Trophoblast cell (in vitro differentiated cells and primary cell): ENCODE measurements at places on chromosomes 16 and 17.
A peak's percentile ranks its signal among the peaks of the same experiment; 100 is the strongest.

GRCh38 chr17:74736513-74737298, at the start of gene RAB37:
Gene RAB37, plus strand, starts transcription at chr17:74737256. Its CDS starts 17 bp downstream, at chr17:74737273.
- H3K27ac ChIP-seq, result no peak within 1 kb of the TSS
- H3K27me3 ChIP-seq, result peaks cover 18% of the 10 kb centered on the region
- DNase-seq, result no peak
- H3K4me1 ChIP-seq, result peaks cover 11% of the 10 kb centered on the region
- H3K36me3 ChIP-seq, result no peaks in the 10 kb centered on the region
- peak within 1 kb of the TSS; percentile 45 for H3K4me3 ChIP-seq

GRCh38 chr17:20206068-20206467, 196.9 kb downstream of the SPECC1 start:
- no peak overlapping the region for H3K27ac ChIP-seq
- H3K36me3 ChIP-seq, result peaks cover 23% of the 10 kb centered on the region
- H3K4me3 ChIP-seq, result no peak overlapping the region
- DNase-seq, result no peak

DNA sequence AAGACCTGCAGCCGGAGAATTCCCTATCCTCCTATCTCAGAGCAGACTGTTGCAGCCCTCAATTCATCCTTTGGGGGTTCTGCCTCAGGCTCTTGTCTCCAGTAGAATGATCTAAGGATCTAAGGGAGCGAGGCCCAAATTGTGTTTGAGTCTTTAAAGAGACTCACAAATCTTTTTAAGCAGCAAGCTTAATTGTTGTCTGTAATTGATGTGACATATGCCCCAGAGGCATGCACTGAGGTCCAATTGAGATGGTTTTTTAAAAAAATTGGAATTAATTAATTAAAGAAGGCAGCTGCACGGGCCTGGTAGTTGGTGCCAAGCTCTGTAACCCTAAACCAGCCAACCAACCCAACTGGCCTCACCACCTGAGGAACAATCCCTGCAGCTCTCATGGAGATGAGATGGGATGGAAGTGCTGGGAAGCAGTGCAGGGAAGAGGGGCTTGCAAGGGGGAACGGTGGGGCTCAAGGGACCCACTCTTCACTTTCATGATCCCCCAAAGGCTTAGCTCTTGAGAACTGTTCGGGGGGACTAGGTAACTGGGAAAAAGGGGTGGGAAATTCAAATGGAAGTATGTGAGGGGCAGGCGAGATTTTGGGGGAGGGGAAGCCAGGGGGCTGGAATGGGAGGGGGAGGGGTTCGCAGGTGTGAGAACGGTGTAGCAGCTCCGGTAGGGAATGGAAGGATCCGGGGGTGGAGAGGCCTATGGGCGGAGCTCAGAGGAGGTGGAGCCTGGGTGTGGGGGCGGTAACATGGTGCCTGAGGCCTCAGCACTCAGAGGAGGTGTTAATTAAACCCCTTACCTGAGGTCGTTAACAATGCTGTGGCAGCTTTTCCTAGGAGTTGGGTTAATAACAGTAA, 9.2 kb upstream of the ZNF652 start:
- no peaks in the 10 kb centered on the region for H3K4me1 ChIP-seq
- H3K27me3 ChIP-seq, result no peaks in the 10 kb centered on the region
- H3K36me3 ChIP-seq, result no peaks in the 10 kb centered on the region
- H3K27ac ChIP-seq, result no peak overlapping the region
- no peak overlapping the region for H3K4me3 ChIP-seq

DNA sequence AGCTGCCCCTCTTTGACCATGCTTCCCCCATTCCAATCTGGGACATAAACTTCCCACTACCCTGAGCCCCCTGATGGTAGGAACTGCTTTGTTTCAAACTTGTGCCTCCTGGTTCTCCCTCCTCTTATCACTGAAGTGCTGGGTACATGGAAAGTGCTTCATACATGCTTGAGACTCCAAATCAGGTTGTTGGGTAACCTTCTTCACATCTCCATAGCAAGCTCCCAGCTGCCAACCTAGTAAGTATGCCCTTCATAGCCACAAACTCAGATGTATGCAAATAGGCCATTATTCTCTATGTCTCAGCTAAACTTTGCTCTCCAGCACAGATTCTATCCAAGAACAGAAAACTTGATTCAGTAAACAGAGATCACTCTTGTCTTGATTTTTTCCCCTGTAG, 310.6 kb upstream of the IRX3 start:
- H3K4me3 ChIP-seq, result no peak overlapping the region
- H3K4me1 ChIP-seq, result no peaks in the 10 kb centered on the region
- DNase-seq, result no peak
- H3K27ac ChIP-seq, result no peak overlapping the region
- no peaks in the 10 kb centered on the region for H3K27me3 ChIP-seq

DNA sequence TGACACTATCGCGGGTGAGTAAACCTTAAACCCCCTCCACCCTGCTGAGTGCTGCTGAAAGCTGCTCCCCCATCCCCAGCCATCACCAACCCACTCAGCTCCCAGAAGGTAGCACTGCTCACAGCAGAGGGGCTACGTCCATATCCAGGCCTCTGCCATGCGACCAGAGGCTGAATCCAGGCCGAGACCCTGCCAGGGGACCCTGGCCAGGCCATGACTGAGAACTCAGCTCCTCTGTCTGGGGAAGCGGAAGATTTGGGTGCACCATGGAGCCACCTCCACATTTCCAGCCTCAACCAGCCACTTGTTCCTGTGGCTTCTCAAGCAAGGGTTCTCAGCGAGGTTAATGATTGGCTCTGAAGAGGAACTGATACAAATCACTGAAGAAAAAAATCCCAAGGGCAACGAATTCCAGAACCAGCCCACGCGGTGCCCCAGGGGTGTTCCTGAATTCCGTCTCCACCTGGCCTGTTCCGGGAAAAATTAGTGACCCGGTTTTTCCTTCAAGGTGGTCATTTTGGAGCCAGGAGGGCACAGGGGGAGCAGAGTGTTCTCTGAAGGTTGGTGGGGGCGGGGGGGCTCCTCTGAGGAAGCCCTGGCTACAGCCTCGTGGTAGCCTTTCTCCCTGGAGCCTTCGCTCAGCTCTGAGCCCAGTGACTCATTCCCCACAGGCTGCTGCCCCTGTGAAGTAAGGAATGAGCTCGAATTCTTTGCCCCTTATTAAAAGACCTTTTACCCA, 9.3 kb upstream of the SLC16A5 start:
- no peak overlapping the region for H3K4me3 ChIP-seq
- H3K27ac ChIP-seq, result peak overlapping the region; percentile 37
- H3K27me3 ChIP-seq, result no peaks in the 10 kb centered on the region

DNA sequence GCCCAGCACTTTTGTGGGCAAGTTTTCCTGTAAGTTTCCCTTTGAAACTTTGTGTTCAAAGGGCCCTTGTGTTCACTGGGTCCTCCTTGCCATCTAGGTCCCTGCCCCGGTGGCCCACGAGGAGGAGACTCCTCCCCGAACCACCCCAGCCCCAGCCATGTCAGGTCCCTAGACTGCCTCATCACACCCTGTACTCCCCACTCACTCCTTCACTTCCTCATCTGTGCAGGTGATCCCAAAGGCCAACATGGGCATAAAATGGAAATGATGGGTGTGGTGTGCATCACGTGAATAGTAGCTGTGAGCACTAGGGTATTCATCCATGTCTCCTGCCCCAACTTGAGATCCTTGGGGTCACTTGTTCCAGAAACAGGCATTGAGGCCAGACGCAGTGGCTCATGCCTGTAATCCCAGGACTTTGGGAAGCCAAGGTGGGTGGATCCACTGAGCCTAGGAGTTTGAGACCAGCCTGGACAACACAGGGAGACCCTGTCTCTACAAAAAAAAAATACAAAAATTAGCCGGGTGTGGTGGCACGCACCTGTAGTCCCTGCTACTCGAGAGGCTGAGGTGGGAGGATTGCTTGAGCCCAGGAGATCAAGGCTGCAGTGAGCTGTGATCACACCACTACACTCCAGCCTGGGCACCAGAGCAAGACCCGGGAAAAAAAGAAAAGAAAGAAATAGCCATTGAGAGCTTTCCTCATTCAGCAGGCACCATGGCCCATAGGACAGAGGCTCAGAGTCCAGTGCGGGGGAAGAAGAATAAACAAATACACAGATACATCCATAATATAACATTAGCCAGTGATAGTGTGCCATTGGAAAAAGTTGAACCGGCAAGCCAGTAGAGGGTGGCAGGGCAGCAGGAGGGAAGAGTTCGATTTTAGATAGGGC, 74.5 kb downstream of the KATNIP start:
- no peak for DNase-seq
- no peak overlapping the region for H3K27ac ChIP-seq
- H3K4me1 ChIP-seq, result no peaks in the 10 kb centered on the region

GRCh38 chr17:80751946-80752581, 207.4 kb downstream of the RPTOR start:
- H3K36me3 ChIP-seq, result peaks cover 5% of the 10 kb centered on the region
- H3K4me3 ChIP-seq, result no peak overlapping the region
- H3K4me1 ChIP-seq, result peaks cover 15% of the 10 kb centered on the region
- H3K27ac ChIP-seq, result peak overlapping the region; percentile 45
- no peaks in the 10 kb centered on the region for H3K27me3 ChIP-seq
- DNase-seq, result no peak

- H3K27me3 ChIP-seq, result no peaks in the 10 kb centered on the region
- H3K27ac ChIP-seq, result no peak overlapping the region
- no peaks in the 10 kb centered on the region for H3K4me1 ChIP-seq
- H3K4me3 ChIP-seq, result no peak overlapping the region
- DNase-seq, result no peak
- no peaks in the 10 kb centered on the region for H3K36me3 ChIP-seq
Measured at GRCh38 chr16:82751020-82751419, 124.3 kb downstream of the CDH13 start.

- no peaks in the 10 kb centered on the region for H3K27me3 ChIP-seq
- DNase-seq, result no peak
- H3K27ac ChIP-seq, result no peak overlapping the region
Measured at GRCh38 chr17:78922816-78923498, 2.2 kb downstream of the TIMP2 start.

DNA sequence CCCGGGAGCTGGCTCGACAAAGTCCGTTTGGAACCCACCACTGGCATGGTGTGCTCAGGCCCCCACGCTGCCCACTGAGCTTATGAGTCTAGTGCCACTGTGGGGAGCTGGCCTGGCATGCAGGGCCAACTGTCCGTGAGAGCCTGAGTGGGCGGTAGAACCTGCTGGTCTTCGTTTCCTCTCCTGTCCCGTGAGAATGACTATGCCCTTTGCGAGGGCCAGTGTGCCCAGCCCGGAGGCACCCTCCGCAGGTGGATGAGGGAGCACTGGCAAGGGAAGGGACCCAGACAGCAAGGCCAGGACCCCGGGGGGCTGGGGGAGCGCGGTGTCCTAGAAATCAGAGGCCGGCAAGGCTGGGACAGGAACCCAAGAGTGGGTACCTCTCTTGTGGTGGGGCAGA, 3.2 kb downstream of the BAIAP3 start:
- H3K36me3 ChIP-seq, result no peaks in the 10 kb centered on the region
- H3K27me3 ChIP-seq, result peaks cover 39% of the 10 kb centered on the region
- no peak overlapping the region for H3K27ac ChIP-seq
- DNase-seq, result no peak
- no peak overlapping the region for H3K4me3 ChIP-seq

GRCh38 chr16:81710044-81710443, 69.0 kb upstream of the PLCG2 start:
- peaks cover 42% of the 10 kb centered on the region for H3K36me3 ChIP-seq
- H3K4me3 ChIP-seq, result no peak overlapping the region
- peaks cover 37% of the 10 kb centered on the region for H3K4me1 ChIP-seq
- no peaks in the 10 kb centered on the region for H3K27me3 ChIP-seq
- DNase-seq, result no peak

DNA sequence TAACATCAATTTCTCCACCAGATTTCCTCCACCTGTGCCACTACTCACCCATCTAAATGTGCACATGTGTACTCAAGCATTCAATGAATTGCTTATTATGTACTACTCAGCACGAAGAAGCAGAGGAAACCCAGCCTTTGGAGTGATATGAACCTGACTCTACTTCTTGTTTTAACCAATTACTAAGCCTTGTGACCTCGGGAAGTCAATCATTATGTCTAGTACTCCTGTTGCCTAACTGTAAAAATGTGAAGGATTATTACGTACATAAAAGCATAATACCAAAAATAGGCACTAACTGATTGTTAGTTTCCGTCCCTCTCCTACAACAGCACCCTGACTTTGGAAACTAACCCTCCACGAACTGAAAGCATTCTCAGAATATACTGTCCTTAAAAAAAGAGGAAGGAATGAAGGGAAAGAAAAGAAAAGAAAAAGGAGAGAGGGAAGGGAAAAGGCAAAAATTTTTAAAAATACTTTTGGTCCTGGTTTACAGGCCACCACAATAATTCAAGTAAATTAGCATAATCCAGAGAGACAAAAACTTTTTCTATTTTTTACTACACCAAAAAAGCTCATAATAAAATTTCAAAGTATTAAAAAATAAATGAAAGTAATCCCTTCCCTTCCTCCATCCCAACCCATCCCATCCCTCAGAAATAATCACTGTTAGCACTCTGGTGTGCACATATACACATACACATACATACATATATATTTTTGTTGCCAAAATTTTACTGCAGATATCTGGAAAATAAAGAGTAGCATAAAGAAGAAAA, 53.6 kb downstream of the KANSL1 start:
- H3K4me3 ChIP-seq, result no peak overlapping the region
- no peak overlapping the region for H3K27ac ChIP-seq
- no peaks in the 10 kb centered on the region for H3K27me3 ChIP-seq
- peaks cover 1% of the 10 kb centered on the region for H3K36me3 ChIP-seq
- no peak for DNase-seq

GRCh38 chr17:13749891-13750235, 148.1 kb upstream of the HS3ST3A1 start:
- H3K27me3 ChIP-seq, result no peaks in the 10 kb centered on the region
- DNase-seq, result no peak
- H3K4me1 ChIP-seq, result peaks cover 20% of the 10 kb centered on the region
- no peak overlapping the region for H3K4me3 ChIP-seq

DNA sequence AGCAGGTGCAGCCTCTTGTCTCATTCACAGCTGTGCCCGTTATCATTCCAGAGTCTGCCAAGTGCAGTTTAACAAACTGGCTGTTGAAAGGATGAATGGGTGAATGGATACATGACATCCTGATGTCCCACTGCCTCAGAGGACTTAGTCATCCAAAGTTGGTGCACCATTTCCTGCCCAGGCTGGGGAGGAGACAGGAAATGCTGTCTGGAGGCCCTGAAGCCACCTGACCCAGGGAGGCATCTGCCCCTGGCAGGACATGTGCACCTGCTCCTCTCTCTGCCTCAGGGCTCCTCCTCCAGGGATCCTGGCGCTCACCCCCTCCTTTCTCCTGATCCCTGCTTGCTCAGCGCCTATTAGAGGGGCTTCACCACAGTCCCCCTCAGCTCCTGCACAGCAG, 1.8 kb upstream of the CD300C start:
- H3K27me3 ChIP-seq, result no peaks in the 10 kb centered on the region
- H3K36me3 ChIP-seq, result no peaks in the 10 kb centered on the region
- DNase-seq, result no peak
- no peak overlapping the region for H3K27ac ChIP-seq
- no peaks in the 10 kb centered on the region for H3K4me1 ChIP-seq

DNA sequence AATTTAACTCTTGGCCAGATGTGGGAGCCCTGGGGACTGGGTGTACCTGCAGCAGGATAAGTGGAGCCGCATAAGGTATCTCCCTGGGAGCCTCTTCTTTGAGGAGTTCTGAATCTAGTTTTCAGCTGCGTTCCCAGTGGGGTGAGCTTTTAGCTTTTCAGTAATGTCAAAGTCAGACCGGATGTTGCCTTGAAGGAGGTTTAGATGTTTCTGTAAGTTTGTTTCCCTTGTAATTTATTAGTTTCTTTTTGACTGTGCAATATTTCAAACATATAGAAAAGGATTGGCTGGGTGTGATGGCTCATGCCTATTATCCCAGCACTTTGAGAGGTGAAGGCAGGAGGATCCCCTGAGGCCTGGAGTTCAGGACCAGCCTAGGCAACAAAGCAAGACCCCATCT, 98.6 kb upstream of the EEF2KMT start:
- H3K4me3 ChIP-seq, result no peak overlapping the region
- H3K27me3 ChIP-seq, result no peaks in the 10 kb centered on the region
- no peak for DNase-seq
- H3K36me3 ChIP-seq, result no peaks in the 10 kb centered on the region
